NCI-H526 treated with DMSO at 0.1 percent for 48 hours (cell line): ENCODE measurements at places on chromosomes 7 and 10.
A peak's percentile ranks its signal among the peaks of the same experiment; 100 is the strongest.

- DNase-seq = no peak
Observed at GRCh38 chr7:158329686-158330085, 257.9 kb downstream of the PTPRN2 start.

DNA sequence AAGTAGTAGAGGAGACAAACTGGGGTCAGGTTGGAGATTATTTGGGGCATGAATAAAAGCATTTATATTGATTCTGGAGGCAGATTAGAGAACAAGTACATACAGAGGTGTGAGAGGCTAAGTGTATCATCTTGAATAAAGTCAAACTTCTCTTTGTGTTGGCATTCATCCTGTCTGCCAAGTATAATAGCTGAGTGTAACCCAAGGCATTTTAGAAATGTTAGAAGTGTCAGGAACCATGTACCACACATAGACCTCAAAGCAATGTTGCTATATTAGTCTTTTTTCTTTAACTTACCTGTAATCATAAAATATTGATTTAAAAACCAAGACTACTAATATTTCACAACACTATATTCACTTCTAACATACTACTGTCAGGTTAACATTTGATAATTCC, 56.2 kb upstream of the LRRTM3 start:
- DNase-seq = no peak

- no peak for DNase-seq
Observed at GRCh38 chr7:38398725-38399321, 125.4 kb upstream of the TARP start.

- no peak for DNase-seq
Observed at GRCh38 chr7:100540073-100540723, 1.2 kb downstream of the AGFG2 start.

DNA sequence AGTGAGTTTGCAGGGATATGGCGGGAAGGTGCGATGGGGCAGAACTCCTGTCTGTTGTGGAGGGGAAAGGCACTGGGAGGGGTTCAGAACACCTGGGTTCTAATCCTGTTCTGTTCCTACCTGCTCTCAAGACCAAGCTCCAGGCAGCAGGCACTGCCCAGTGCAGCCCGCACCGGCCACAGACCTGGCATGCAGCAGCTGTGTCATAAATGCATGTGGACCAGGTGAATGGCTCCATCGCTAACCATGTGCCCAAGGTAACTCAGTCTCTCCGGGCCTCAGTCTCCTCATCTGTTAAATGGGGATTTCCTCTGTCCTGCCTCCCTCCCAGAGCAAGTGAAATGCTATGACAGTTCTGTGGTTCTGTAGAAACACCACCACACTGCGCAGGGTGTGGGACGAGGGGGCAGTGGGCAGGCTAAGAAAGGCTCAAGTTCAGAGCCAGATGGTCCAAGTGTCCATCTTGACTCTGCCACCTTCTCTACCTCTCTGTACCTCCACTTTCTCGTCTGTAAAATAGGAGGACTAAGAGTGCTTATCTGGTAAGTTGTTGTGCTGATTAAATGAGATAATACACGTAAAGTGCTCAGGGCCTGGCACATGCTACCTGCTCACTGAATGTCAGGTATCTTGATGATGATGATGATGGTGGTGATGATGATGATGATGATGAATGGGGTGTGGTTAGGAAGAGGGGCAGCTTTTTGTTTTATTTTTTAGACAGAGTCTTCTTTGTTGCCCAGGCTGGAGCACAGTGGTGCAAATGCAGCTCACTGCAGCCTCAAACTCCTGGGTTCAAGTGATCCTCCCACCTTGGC, 22.9 kb downstream of the ATP6V1F start:
- no peak for DNase-seq

- no peak for DNase-seq
Observed at GRCh38 chr7:152565731-152566130, 110.2 kb downstream of the XRCC2 start.

GRCh38 chr10:127012769-127013152, 107.5 kb downstream of the DOCK1 start:
- no peak for DNase-seq

GRCh38 chr10:59872892-59873463, 33.4 kb downstream of the CCDC6 start:
- DNase-seq = no peak

DNA sequence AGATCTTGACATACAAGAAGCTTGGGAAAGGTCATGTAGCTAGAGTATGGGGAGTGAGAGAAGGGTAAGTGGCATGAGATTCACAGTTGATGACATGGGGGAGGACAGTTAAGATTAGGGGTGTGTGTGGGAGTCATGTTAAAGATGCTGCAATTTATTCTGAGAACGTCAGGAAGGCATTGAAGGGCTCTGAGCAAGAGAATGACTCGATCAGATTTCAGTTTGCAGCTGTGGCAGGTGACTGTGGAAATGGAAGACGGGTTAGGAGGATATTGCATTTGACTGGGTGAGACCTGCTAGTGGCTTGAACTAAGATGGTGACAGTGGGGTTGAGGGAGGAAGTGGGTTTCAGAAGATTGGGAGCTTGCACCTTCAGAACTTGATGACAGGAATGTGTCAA, 5.6 kb downstream of the CDC123 start:
- no peak for DNase-seq

DNA sequence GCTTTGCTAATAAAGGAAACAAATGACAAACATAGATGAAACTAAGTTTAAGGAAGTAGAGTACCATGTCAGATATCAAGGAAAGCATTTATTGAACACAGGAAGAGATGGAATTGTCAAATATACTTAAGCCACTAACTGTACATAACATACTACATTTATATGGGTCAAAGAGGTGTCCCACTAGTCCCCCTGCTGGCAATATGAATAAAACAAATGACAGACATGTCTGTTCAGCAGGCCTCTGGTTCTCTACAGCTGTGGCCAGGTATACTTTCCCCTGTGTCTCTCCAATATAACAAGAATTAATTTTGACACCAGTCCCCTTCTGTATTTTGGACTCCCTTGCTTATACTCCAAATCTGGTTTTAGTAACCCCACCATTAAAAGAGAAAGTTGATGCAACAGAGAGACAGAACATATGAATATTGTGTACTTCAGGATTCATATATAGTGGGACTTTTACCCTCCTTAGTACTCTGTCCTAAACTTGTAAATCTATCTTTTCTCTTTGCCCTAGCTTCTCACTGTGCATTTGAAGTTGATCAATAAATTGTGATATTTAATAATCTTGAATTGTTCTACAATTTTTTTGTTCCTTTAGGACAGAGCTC, 42.9 kb downstream of the CD36 start:
- peak; percentile 24 for DNase-seq

DNA sequence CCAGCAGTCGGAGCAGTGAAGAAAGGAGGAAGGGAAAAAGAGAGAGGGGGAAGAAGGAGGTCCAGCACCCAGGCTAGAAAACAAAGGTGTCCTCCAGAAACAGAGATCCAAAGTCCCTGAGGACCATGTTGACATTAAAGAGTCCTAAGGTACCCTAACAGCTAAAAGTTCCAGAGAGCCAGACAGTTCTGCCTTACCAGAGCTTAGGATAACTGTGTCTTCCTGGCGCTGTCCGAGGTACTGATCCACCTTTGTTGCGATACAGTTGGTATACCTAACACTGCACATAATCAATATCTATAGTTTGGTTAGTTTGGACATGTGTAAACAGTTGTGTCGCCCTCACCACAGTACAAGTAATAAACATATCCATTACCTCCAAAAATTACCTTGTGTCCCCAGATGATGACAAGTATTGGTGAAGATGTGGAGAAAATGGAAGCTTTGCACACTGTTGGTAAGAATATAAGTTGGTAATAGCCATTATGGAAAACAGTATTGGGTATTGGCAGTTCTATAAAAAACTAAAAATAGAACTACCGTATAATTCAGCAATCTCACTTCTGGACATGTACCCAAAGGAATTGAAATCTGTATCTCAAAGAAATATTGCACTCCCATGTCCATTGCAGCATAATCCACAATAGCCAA, 59.8 kb downstream of the GRID1 start:
- DNase-seq = no peak

- no peak for DNase-seq
Observed at GRCh38 chr7:23468526-23469149, 1.7 kb downstream of the IGF2BP3 start.

DNA sequence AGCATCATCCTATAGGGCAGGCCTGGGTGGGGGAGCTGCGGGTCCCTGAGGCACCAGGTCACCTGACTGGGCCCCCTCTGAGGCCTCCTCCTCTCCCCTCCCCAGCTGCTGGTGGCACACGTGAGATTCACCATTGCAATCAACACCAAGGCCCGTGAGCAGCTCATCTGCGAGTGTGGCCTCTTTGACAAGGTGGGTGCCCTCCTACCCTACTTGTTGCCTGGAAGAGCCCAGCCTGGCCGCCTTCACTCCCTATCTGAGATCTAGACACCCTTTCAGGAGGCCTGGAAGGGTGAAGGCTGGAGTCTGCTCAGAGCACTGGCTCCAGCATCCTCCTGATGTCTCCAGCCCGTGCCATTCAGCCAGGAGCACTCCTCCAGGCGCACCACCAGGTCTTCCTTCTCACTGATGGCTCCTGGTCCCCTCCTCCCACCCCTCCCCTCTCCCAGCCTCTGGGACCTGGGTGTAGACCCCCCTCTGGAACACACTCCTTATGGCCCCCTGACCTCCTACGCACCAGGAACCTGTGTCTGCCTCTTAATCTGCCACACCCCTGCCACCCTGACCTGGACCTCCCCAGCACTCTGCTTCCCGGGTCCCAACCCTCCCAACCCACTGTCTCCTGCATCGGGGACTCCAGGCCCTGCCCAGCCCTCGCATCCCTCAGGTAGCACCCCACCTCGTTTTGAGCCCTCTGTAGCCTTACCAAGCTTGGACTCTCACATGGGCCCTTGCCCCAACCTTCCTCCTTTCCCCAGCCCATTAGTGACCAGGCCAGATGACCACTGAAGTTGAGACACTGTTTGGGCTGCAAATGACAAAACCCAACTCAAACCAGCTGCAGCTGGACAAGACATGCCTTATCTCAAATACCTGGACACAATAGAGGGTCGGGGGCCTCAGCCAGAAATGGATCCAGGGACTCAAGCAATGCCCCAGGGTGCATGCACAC, 67.5 kb downstream of the ALOX5 start:
- DNase-seq = no peak

DNA sequence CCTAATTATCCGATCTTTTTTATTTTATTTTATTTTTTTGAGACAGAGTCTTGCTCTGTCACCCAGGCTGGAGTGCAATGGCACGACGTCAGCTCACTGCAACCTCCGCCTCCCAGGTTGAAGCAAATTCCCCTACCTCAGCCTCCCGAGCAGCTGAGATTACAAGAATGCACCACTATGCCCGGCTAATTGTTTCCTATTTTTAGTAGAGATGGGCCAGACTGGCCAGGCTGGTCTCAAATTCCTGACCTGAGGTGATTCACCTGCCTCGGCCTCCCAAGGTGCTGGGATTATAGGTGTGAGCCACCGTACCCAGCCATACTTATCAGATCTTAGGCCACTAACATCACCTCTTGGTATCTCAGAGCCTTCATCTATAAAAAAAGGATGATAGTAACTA, 4.9 kb downstream of the SLC25A13 start:
- no peak for DNase-seq

DNA sequence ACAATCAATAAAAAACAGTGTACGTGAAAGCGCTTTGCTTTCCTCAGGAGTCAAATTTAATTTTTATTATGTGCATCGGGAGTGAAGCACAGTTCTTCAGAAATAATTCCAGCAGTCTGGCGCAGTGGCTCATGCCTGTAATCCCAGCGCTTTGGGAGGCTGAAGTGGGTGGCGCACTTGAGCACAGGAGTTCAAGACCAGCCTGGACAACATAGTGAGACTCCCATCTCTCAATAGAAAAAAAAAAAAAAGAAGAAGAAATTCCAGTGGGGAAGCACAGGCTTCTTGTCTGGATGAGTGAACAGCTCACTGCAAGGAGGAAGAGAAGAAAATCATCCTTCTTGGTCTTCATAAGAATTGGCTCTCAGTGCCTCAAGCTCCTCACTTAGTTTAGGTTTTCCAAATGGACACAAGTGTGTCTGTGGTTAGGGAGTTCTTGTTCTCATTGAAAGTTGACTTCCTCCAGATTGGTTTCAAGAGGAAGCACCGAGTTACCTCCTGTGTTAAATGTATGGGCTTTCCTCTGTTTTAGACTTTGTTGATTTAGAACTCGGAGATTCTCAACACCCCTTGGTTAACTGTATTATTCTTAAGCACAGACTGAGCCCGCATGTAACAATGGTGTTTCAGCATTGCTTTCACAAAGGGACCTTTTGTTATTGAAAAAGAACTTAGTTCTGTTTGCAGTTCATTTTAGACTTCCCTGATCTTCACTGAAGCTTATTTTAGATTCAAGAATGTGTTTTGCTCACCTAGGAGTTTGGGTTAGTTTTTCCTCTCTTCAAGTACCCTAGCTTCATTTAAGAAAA, 28.0 kb downstream of the LMTK2 start:
- DNase-seq = no peak

- no peak for DNase-seq
Observed at GRCh38 chr10:85645926-85646711, 720.5 kb downstream of the GRID1 start.

- DNase-seq = no peak
Observed at GRCh38 chr7:42688056-42688371, 223.9 kb downstream of the C7orf25 start.

- no peak for DNase-seq
Observed at GRCh38 chr10:71735709-71736569, 16.4 kb upstream of the C10orf105 start.

DNA sequence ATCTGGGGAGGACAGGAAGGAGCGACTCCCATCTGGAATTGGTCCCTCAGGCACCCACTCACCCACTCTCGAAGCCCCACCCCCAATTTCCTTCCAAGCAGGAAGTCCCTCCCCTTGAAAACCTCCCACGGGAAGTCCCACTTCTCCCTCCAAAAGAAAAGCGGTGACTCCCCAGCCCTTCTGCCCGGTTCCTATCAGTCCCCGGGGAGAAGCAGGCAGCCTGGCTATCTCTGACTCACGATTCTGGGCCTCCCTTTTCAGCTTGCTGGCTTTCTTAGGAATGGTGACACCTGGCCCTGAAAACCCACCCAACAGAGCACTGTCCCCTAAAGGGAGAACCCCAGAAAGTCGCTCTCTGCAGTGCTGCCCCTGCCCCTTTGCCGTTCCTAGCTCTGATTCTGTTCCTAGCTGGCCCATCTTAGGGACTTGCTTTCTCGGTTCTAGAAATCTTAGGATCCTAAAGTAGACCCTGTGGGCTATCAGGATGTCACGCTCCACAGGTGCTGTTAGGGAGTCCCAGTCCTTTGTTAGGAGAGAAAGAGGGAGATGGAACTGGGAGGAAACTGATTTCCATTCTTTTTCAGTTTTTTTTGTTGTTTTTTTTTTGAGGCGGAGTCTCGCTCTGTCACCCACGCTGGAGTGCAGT, 6.0 kb downstream of the TSC22D4 start:
- DNase-seq = no peak

GRCh38 chr10:50991456-50992355, 82.6 kb upstream of the PRKG1 start:
- no peak for DNase-seq

GRCh38 chr7:155261031-155261985, 36.4 kb upstream of the INSIG1 start:
- no peak for DNase-seq
